ENCODE measurements at places on chromosomes 2 and 18.

GRCh38 chr18:48348739-48349138 is 60.4 kb downstream of the ZBTB7C start:
- DNase-seq: no peak

DNA sequence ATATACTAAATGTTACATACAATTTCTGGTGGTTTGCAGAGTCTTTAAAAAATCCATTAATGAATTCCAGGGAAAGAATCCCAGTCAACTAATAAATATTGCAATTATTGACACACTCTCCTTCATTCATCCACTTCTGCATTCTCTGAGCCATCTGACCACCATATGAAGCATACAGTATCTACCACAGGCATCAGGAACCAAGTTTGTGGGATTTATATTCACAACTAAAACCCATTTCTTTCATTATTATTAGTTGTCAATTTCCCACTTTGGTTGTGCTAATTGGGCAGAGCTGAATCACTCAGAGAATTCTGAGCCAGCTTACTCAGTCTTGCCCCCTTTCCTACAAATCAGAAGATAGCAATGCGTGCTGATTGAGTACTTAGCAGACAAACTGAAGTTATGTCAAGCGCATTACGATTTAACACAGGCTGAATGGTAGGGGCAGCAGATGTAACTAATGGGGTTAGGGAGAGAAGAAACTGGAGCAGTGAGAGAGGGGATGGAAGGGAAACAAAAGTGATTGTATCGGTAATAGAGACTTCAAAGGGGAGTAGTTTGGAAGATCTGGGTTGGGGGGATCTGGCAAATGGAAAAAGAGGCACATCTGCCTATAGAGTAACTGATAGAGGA is 52.3 kb downstream of the ZEB2 start:
- no peak for DNase-seq

GRCh38 chr2:71798266-71799012 is 345.1 kb downstream of the DYSF start:
- DNase-seq: no peak

DNA sequence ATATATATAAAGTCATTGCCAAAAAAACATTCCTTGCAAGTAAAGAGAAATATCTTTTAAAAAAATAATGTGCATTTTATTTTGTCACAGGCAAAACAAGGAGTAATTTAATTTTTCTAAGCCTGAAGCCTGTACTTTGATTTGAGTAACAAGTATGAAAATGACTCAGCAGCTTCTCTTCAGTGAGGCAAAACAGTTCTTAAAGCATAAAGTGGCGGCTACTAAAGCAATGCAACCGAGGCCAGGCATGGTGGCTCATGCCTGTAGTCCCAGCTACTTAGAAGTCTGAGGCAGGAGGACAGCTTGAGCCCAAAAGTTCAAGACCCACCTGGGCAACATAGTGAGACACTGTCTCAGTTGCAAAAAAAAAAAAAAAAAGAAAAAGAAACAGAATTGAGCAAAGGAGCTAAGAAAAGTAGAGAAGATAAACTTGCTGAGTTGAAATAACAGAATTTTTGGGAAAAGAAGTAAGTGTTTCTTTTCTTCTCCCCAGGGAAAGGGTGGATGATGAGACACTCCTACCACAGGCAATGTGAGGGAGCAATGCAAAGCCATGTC is 29.6 kb downstream of the DOK1 start:
- DNase-seq: no peak

DNA sequence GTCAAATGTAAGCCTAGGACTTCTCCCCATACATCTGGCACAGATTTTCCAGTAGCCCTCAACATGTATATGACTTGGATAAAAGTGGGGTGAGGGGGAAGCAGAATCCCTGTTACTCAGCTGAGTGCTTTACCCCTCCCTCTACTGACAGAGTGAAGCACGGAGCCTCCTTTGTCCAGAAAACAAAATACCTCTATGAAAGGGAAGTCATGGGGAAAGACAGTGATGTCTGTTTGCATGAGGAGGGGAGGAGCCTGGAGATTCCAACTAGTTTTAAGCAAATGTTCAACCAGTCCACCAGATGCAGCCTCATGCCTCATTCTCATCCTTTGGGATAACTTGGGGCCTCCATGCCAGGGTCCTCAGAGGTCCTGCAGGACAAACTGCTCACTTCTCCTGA is 203.9 kb downstream of the SMAD2 start:
- DNase-seq: no peak
